NCI-H524 treated with DMSO at 0.1 percent for 48 hours (cell line): ENCODE measurements at places on chromosomes 5 and 9.
A peak's percentile ranks its signal among the peaks of the same experiment; 100 is the strongest.

- no peak for DNase-seq
Observed at GRCh38 chr5:132500931-132501628, 10.5 kb upstream of the IRF1 start.

- no peak for DNase-seq
Observed at GRCh38 chr5:96781031-96781971, 26.4 kb downstream of the ERAP1 start.

- DNase-seq = no peak
Observed at GRCh38 chr5:68253624-68254585, 38.3 kb downstream of the PIK3R1 start.

DNA sequence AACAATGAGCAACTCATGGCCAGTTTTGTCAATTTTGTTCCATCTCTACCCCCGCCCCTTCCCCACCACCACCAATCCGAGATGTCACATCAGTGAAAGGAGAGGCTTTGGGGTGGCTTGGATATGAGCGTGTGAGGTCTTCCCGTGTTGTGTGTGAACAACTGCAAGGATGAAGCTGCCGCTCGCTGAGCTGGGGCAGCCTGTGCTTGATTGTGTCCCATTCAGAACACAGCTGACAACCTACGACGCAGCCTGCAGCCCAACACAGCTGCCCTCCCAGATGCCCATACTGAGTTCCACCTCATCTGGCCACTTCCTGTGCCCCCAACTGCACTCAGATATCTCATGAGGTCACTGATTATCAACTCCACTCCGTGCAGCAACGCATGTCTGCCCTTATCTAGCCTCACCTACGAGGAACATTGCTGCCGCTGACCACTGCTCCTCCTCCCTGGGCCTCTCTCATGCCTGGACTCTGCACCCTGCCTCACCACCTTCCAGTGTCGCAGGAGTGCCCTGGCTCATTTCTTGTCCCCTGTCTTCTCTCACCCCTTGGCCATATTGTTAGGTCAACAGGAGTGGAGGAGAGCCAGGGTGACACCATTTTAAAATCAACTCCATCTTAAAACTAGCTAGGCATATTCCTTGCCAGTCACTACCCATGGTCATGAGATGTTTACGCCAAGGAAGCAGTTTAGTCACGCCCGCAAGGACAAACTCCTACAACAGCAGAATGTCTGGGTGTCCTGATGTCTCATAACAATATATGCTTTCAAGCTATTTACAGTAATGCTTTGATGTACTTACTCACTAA is 7.3 kb upstream of the IL4 start:
- DNase-seq = no peak

DNA sequence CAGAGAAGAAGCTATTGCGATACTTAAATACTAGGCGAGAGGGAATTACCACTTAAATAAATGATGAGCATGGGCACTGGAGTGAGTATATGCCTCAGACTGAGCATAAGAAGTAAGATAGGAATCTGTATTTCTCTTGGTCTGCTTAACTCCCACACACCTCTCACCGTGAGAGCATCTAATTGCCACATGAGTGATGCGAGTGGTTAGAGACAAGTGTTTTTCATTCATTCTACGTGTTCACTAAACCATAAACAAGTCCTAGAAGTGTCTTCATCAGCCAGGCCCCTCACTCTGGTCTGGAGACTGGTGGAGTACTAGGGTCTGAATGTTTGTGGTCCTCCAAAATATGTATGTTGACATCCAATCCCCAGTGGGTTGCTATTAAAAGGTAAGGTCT is 150.2 kb upstream of the SLC12A2 start:
- DNase-seq = no peak

DNA sequence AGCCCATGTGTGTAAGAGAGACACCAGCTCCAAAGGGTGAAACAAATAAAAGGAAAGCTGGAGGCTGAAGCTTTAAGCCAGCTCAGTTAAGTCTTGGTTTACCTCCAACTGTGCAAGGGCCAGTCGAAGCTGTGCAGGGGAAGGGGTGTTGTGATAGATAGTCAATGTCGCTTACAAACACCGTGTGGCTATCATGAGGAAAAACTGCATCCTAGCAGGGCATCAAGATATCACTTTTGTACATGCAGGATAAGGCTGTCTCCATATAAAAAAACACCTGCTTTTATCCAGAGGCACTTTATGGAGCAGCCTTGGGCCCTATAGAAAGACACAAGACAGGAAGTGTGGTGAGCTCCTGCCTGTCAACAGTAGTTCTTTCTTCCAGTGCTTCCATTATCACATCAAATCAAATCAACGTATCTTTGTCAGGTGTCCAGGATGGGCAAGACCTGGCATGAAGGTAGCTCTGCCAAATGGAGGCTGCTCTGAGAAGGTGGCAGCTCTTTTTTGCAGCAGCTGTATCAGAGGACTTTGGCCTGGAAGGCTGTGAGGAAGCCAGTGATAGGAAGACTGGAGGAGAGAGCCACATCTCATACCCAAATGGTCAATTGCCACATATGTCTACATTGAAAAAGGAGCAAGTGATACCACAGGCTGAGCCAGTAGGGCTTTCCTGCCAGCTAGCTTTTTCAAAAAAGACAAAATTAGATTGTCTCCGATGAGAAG is 29.3 kb upstream of the SELENOP start:
- no peak for DNase-seq

GRCh38 chr5:96067894-96068614 is 106.4 kb upstream of the ELL2 start:
- no peak for DNase-seq

- DNase-seq = no peak
Observed at GRCh38 chr9:61665330-61665751, 475.5 kb downstream of the SPATA31A7 start.

GRCh38 chr5:142179776-142180387 is 71.3 kb downstream of the NDFIP1 start:
- no peak for DNase-seq

- DNase-seq = peak; percentile 56
Observed at GRCh38 chr9:94018628-94019027, 63.5 kb upstream of the BARX1 start.

- no peak for DNase-seq
Observed at GRCh38 chr5:133249593-133249992, 197.8 kb downstream of the HSPA4 start.

DNA sequence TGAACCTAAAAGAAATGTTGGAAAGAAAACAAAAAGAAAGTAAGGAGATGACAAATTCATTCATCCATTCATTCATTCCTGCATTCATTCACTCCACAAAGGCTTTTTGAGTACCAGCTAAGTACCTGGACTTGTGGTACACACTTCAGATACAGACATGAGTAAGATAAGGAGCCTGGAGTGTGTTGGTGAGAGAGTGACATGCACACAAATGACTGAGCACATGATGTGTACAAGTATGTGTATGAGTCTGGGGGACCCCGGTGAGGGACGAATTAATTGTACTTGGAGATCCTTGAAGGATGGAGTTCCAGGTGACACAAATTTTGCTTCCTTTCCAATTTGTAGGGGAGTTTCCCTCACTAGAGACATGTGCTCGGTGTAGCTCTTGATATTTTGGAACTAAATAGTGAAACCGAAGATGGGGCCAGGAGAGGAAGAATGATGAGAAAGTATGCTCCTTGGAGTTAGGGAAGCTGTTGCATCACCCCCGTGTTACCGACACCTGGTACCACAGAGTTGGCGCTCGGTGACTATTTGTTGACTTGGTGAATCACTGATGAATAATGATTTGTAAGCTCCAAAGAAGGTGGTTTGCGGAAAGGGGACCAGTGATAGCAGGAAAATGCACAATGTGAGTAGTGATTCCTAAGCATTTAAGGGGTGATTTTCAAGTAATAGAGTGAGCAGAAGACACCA is 509.8 kb downstream of the CCDC171 start:
- DNase-seq = no peak

DNA sequence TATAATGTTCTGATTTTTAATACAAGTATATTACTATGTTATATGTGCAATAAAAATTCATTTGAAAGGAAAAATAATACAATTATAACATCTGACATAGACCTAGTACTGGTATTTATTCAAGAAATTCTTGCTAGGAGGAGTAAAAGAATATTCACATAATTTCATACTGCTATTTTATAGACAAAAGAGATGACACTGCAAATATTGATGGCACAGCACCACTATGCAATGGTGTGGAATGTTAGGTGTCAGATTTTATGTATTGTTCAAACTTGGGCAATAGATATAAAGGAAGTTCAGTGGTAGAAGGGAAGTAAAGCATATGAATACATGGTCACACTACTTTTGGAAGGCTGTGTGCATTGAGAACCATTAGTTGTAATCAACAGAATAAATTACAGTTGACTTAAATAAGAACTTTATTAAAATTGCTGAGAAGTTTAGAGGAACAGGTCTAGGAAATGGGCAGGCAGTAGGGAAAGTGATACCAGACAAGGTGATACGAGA is 143.9 kb downstream of the OR2K2 start:
- DNase-seq = no peak
